ENCODE measurements at places on chromosomes 3 and 15.

DNA sequence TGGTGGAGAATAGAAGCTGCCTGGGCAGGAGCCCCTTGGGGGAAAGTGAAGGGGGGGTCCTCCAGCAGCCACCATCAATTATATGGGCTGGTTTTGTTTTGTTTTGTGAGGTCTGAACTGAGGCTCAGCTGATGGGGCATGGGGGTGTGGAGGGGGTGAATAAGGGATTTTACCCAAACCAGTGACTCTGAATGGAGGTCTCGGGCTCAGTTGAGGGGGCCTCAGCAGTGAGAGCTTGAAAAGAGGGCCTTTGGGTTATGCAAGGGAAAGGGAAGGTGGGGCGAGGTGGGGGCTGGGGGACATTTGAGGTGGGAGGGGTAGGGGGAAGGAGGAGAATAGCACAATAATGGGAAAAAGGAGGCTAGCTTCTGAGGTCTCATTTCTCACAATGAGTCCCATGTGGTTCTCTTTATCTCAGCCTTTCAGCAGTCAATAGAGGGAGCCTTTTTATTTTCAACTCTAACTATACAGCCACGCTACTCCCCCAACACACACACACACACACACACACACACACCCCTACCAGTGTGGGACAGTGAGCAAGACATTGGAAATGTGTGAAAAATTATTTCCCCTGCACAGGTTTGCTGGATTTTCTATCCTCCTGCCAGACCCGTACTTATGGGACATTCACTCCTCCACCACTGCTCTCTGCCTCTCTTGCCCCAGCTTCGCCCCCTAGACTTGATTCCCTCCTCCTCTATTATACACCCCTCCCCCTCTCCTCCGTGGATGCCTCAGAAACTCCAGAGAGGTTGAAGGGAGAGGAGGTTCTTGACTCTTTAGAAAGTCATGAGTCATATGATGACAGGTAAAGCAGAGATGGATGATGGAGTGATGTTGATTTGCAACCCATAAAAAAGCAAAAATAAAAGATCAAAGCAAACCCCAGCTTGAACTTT is 96.0 kb downstream of the GTPBP8 start:
- no peak for DNase-seq

DNA sequence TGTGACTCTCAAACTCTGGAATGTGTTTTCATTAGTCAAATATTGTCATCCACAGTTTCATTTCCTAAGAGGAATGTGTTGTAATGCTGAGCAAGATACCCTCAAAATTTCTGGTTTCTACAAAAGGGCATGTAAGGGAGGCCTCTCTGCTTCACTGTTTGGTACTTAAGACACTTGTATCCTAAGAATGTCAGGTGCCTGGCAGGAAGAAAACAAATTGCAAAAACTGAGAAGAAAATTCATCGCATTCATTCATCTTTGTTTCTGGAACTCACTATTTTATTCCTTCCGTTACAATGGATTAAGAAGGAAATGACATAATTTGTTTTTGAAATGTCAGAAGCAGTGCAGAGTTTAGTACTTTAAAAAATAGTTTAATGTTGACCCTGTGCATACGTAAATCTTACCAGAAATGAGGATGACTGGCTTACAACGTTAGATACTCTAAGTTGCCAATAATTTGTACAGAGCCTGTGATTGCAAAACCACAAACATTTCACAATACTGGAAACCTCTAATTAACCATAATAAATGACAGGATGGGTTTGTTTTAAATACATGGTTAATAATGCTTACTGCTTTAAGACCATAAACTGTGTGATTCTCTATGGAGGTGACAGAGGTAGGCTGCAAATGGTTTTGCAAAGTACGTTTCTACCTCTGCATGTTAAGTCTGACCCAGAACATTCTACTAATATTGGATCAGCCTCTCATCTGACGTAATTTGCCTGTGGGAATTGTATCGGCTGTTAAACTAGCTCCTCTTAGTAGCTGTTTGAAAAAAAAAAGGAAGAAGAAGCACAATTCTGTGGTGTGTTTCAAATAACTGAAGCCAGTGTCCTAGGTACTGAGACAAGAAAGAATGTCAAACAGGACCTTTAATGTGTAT is 477.8 kb downstream of the RBMS3 start:
- no peak for DNase-seq

GRCh38 chr3:113548501-113548900 is 16.1 kb downstream of the SIDT1 start:
- no peak for DNase-seq

DNA sequence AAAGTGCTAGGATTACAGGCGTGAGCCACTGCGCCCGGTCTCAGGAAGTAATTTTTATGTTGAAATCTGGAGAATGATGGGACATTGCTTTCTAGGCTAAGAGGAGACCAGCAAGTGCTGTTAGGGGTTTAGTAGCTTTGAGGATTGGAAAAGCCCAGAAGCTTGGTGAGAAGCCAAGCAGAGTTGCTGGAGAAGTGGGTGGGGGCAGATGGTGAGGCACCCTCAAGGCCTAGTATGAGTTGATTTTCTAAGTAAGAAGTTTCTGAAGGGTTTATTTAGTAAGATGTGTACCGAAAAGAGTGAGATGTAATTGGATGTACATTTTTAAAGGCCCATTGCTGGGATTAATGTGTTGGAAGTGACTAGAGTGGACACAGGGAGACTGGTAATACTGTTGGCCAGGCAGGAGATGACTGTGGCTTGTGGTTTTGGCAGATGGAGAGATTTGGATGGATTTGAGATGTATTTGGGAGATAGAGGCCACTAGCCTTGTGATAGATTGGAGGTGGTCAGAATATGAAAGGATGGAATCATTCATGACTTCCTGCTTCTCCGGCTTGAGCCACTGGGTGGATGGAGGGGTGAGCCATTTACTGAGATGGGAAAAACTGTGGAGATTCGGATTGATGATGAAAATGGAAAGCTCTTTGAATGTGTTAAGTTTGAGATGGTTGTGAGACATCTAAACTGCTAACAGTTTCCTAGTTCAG is 2.3 kb downstream of the LRRC28 start:
- DNase-seq, result no peak

DNA sequence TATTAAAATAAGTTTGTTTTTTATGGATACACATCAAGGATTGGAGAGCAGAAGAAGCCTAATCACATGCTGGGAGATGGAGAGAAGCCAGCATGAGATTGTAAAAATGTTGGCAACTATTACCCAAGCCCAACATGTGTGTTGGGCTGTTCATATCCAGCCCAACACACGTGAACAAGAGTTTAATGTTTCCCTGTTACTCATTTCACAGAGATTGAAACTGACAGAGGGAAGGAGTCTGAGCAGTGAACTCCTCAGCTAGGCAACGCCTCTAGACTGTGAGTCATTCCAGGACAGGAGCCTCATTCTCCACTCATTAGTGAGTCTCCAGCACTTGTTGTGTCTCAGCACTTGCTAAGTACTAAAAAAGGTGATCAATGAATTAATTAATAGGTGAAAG is 43.2 kb upstream of the CMSS1 start:
- no peak for DNase-seq

DNA sequence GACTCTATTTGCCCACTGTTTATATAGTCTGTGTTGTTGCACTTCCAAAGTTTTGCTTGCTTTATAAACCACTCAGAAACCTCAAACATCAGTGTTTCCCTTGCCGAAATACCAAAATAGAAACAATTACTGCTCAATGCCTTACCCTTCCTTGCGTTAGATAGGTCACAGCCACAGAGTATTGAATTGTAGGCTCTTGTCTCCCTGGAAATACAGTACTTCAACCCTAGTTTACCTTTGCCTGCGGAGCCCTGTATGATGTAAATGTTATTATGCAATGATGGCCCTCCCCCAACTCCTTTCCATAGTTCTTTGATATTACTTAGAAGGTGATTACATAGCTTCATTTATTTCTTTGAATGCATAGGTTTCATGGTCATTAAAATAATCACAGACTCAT is 44.2 kb downstream of the SOX2 start:
- DNase-seq, result no peak

GRCh38 chr3:150098621-150099020 is 127.9 kb upstream of the PFN2 start:
- DNase-seq, result no peak

GRCh38 chr3:66428733-66429132 is 72.1 kb downstream of the LRIG1 start:
- no peak for DNase-seq

DNA sequence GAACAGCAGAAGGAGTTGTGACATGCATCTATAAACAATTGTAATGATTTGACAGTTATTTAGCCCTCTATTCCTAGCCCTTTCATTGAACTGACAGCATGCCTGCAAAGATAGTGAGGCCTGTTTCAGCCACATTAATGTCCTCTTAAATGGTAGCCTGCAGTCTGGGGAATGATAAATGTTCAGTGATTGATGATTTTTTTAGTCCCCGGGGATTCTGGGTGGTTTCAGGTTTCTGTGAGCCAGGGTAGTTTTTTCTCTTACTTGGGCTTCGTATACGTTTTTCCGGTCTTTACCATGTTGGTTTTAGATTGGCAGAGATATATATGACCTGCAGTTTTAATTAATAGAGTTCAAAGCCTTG is 172.0 kb downstream of the TCF12 start:
- DNase-seq, result no peak

DNA sequence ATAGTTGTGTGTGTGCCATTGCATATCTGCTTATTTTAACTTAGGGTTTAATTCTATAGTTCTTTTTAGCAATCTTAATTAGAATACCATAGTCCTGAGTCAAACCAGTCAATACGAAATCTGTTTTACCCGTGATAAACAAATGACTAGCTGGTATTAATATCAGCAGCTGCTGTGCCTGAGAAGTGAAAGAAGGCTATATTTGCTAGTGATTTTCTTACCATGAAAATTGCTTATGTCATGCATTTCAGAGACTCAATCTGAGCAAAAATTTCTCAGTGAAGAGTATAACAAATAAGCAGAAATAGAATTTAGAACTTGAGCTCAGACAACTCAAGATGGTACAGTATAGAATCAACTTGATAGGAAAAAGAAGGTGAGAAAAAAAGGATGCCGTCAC is 820.4 kb downstream of the NAALADL2 start:
- no peak for DNase-seq

- no peak for DNase-seq
Observed at GRCh38 chr15:27730868-27731267, 368.2 kb downstream of the OCA2 start.

DNA sequence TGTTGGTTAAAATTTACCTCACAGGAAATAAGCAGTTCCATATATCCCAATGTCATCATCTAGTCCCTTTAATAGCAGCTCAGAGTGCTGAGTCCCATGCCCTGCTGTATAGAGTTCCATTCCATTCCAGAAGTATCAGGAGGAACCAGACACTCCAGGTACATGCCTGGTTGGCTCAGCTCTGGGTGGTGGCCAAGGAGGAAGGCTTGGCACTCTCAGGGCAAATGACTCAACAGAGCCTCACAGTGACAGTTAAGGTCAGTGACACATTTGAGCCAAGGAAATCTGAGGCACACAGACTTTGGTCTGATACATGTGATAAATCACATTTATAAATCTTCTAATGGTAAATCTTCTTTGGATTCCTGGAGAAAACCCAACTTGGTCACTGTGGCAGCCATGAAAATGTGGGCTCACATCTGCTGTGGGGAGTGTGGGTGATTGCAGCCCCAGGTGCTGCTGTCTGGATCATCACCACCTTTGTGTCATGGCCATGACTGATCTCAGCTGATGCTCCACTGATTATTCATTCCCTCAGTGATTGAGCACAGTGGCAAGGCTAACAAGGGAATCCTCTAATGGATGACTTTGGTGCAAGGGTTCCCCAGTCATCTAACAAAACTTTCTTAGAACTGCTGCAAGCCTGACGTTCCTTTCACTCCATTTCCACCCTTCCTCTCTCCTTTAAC is 9.3 kb downstream of the HHLA2 start:
- no peak for DNase-seq

DNA sequence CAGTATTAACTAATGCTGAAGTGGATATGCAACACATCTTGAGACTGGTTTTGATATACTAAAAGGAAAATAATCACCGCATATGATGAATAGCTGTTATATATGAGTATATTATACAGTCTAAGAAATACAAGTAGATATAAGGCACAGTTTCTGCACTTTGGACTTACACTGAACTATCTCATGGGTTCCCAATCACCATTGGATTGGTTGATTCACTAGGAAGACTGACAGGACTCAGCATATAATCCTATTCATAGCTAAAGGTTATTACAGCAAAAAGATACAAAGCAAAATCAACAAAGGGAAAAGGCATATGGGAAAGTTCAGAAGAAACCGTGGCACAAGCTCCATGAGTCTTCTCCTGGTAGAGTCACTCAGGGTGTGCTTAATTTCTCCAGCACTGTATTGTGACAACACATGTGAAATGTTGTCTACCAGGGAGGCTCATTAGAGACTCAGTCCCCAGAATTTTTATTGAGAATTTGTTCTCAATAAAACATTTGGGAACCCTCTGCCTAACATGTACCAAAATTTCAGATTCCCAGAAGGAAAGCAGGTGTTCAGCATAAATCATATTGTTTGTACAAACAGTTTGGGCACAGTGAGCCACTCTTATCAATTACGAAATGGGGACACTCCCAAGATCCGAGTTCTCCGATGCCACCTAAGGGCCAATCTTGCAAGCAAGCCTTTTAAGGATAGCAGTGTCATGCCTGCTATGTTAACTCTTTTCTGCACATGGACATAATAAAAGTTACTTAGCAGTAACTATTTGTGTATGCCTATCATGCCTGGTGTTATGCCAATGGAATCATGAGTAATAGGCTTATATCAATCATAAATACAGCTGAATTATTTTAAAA is 26.8 kb downstream of the CMC1 start:
- DNase-seq, result no peak

- no peak for DNase-seq
Observed at GRCh38 chr15:92130244-92130643, 263.4 kb upstream of the ST8SIA2 start.

DNA sequence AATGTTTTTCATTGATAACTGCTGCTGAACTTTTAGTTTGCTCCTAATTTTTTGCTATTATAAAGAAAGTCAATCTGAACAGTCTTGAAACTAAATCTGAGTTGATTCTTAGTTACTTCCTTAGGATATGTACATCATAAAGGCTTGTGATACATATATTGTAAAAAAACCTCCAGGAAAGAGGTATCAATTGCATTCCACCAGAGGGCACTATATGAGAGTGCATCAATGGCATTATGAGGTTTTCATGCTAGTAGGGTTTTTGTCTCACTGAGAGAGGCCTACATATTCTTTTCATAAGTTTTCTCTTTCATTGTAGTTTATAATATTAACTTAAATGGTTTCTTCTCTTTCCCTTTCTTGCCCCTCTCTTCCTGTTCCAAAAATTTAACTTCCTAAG is 46.9 kb downstream of the PIK3R4 start:
- DNase-seq, result no peak

- no peak for DNase-seq
Observed at GRCh38 chr15:89067751-89068150, 20.5 kb upstream of the ABHD2 start.

DNA sequence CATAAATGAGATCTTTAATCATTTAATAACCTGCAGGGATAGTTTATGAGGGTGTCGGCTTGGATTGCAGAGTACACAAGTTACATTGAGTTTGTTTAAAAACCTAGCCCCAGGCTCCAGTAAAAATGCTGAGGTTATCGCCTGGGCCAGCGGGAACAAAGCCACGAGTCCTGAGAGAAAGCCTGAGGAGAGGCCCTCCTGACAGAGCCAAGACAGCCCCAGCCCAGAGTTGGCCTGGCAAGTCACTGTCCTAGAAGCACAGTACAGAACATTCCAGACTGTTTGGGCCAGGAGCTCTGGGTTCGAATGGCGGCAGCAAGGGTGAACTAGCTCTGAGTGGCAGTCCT is 32.4 kb downstream of the SEC61A1 start:
- no peak for DNase-seq

- DNase-seq, result no peak
Observed at GRCh38 chr3:172323894-172324610, 124.2 kb downstream of the GHSR start.

Data from effector memory CD4-positive, alpha-beta T cell (primary cell).